Inflammatory macrophage treated with lipopolysaccharide for 4 hours (primary cell): ENCODE measurements at places on chromosomes 2 and 18.
A peak's percentile ranks its signal among the peaks of the same experiment; 100 is the strongest.

DNA sequence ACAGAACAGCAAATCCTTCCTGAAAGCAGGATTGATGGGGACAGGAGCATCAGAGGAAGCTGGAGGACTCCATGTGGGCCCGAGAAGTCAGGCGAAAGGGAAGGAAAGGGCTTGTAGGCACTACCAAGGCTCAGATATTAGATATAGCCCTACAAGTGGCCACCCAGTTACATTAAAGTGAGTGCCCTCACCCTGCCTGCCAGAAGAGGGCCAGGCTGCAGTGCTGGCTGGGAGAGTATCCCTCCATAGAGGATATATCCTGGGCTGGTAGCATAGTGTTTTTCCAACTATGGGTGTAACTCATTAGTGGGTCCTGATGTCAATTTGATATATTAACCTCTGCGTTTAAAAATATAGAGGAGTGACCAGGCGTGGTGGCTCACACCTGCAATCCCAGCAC is 285.2 kb downstream of the MYCN start:
- no peak for DNase-seq

DNA sequence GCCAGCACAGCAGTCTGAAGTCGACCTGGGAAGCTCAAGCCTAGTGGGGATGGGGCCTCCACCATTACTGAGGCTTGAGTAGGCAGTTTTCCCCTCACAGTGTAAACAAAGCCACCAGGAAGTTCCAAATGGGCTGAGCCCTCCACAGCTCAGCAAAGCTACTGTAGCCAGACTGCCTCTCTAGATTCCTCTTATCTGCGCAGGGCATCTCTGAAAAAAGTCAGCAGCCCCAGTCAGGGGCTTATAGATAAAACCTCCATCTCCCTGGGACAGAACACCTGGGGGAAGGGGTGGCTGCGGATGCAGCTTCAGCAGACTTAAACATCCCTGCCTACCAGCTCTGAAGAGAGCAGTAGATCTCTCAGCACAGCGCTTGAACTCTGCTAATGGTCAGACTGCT is 218.4 kb upstream of the VRK2 start:
- no peak for DNase-seq

- DNase-seq: no peak
Observed at GRCh38 chr18:77811503-77811902, 561.9 kb downstream of the GALR1 start.

DNA sequence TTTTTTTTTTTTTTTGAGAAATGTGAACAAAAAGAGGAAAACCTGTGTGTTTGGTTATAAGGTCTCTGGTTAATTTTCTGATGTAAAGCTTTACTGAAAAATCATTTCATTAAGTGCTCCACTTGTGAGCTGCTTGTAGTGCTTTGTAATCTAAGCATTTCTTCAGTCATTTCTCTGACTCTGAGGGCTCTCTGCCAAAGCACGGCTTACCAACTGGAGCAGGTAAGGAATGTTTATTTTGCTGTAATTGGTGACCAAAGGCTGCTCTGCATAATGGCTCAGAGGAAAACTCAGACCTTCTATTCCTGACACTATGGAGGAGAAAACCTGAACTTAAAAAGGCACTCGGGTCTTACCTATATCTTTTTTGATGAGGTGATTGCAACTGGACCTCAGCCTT is 848.8 kb downstream of the MBD2 start:
- no peak for DNase-seq

GRCh38 chr2:74688881-74689280 is 34.8 kb downstream of the SEMA4F start:
- DNase-seq: no peak

DNA sequence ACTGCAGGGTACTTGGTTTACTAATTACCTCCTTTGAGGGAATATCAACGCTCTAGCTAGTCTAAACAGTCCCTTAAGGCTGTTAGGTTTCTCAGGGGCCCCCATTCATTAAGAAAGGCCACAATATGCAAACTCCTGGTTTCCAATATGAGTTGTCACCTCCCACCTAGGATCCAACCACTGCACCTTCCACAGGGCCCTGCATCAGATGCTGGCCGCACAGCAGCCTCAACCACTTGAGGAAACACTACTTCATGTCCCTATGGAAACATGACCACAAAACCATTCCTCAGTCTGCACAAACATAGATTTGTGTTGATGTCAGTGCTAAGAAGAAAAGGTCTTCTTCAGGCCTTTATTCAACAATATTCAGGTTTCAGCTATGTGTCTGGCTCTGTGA is 40.9 kb downstream of the STAT4 start:
- no peak for DNase-seq

DNA sequence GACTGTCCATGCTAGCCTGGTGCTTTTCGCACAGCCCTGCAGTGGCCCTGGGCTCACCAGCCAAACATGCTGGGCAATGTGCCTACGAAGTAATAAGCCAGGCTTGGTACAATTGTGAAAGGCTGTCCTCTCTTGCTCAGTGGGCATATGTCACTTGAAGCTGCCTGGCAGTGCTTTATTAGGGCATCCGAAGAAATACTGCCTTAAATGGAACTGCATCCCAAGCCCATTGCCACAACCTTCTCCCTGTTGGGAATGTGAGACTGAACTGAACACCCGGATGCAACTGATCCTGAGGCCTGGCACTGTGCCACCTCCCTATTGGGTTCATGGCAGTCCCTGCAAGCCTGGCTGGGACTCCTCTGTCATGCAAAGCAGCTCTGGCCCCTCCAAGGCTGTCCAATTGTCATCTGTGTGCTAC is 15.9 kb downstream of the CAPG start:
- no peak for DNase-seq

GRCh38 chr2:53877556-53877955 is 17.8 kb upstream of the GPR75 start:
- no peak for DNase-seq

DNA sequence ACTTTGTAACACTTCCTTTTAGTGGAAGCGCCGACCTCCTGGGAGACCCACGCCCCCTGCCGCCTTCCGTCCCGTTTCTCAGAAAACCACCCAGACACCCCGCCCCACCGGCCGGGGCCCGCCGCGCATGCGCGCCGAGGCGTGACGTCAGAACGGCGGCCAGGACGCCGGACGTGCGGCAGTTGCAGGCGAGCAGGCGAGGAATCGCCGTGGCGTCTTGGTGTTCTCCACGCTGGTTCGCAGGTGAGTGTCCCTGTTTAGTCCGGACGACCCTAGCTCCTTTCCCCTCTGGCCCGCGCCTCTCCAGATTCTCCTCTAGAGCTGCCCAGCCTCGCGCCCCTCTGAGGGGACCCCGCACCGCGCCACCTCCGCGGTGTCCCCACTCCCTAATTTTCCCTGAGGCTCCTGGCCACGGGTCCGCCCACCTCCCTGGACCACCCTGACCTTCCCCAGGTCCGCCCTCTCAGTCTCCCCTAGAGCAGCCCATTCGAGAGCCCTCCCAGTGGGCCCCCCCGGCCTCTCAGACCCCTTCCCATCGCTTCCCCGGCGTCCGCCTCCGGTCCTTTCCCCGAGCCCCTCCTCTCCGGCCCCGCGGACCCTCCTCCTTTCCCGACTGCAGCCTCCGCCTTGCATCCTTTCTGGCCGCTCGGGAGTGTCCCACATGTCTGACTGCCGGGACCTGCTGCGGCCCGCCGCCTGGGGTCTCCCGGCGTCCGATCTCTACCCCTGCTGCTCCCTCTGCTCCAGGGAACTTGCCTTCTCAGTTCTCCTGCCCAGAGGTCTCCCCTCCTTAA is at the start of gene PLEKHB2:
Gene PLEKHB2, plus strand, starts transcription at position 181 of the 794 bp plus-strand sequence. CDS start 15,606 bp downstream, outside the sequence.
- peak; percentile 91 for DNase-seq

DNA sequence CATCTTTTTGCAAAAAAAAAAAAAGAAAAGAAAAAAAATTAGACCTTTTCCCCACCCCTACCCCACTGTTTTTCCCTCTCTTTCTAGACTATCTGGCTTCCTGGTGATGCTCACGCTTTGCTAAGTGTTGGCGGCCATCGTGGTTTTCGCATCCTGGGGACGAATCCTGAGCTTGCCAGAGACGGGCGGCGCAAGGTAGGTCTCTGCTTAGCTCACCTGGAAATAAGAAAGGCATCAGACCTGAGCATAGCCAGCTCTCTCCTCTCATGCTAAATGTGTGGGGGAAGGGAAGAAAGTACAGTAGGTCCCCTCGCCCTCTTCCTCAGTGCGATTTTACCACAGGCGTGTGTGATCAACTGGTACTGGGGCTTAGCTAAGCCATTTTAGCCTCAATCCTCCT is 90.5 kb downstream of the KLHL29 start:
- no peak for DNase-seq

- no peak for DNase-seq
Observed at GRCh38 chr2:221463241-221463896, 108.7 kb downstream of the EPHA4 start.

GRCh38 chr2:6674381-6674780 is 191.3 kb downstream of the CMPK2 start:
- no peak for DNase-seq

- DNase-seq: no peak
Observed at GRCh38 chr2:70922235-70923234, 13.2 kb upstream of the ATP6V1B1 start.

GRCh38 chr2:171630812-171631626 is 56.2 kb upstream of the DYNC1I2 start:
- peak; percentile 3 for DNase-seq

DNA sequence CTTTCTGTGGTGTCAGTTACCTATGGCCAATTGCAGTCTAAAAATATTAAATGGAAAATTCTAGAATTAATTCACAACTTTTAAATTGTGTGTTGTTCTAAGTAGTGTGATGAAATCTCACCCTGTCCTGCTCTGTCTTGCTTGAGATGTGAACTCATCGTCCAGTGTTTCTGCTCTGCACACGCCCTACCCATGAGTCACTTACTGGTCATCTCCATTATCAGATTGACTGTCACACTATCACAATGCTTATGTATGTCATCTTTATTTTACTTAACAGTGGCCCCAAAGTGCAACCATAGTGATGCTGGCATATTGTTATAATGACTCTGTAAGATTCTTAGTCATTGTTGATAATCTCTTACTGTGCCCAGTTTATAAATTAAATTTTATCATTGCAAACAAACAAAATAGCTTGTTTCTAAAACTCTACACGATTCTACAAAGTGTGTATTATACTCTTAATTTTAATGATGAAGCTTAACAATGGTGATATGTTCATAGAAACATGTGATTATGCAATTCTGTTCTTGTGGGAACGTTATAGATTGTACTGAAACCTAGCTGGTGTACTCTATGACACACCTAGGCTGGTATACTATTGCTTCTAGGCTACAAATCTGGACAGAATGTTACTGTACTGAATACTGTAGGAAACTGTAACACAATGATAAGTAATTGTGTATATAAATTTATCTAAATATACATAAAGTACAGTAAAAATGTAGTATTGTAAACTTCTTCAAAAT is 1086.8 kb upstream of the PIK3C3 start:
- no peak for DNase-seq

- peak; percentile 22 for DNase-seq
Observed at GRCh38 chr2:75311993-75312392, 112.7 kb upstream of the TACR1 start.

GRCh38 chr2:156903335-156903734 is 354.2 kb upstream of the GALNT5 start:
- DNase-seq: no peak

DNA sequence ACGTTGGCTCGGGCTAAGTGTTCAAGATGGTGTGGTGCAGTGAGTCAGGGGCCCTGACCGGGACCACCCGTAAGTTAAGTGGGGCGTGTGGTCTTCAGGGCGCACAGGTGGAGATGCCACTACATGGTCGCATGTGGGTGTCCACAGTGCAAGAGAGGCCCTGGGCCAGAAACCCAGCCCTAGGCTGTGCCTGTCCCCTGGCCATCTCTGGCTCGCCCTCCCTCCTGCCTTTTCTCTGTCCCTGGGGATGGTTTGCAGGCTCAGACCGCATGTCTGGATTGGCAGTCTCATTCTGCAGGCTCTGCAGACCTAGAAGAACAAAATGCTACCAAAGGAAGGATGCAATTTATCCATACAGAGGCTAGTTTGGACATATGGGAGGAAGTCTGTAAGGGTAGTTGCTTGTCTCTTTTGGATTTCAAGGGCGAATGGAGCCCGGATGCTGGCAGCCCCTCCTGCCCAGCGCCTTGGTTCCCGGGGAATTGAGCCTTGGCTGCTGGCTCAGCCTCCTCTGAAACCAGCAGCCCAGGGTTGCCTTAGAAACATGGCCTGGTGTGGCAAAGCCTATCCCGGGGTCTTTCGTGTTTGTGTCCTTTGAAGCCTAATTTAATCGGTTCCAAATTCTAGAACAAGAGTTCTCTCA is 417.5 kb upstream of the HS6ST1 start:
- no peak for DNase-seq

DNA sequence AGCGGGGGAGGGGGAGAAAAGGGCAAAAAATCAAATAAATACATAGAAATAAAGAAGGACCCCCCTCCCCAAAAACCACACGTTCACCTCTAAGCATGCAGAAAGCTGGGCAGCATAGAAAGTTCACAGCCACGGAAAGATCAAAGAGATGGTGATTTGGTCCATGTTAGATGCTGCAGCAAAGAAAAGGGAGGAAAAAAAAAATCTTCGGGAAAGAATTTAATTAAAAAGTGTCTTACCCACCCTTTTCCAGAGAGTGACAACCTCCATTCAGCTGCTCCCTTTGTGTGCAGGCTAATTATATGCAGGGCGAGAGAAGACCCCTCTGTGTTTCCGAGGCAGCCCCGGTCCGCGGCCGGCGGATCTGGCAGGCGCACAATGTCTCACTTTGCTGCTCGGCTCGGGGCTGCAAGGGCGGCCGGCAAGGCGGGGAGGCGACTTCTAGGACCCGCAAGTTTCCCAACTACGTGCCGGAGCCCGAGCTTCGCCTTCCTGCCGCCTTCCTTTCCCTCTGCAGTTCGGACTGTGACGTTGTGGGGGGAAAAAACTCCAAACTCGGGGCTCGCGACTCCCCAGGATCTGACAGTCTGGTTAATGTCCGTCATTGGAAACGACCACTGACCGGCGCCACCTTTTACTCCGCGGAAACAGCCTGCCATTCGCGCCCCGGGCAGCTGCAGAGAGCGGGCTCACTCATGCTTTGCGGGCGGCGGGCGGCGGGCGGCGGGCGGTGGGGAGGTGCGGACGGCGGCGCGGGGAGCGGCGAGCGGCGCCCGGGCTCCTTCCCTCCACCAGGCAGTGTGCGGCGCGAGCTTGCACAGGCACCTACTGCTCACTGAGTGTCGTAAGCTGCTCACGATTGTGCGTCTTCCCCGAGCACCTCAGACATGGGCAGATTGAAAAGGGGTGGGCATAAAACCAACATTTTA is at the start of gene LRRTM1:
Gene LRRTM1, minus strand, starts transcription at position 844 of the 929 bp plus-strand sequence. CDS start 933 bp downstream, outside the sequence.
- no peak for DNase-seq

DNA sequence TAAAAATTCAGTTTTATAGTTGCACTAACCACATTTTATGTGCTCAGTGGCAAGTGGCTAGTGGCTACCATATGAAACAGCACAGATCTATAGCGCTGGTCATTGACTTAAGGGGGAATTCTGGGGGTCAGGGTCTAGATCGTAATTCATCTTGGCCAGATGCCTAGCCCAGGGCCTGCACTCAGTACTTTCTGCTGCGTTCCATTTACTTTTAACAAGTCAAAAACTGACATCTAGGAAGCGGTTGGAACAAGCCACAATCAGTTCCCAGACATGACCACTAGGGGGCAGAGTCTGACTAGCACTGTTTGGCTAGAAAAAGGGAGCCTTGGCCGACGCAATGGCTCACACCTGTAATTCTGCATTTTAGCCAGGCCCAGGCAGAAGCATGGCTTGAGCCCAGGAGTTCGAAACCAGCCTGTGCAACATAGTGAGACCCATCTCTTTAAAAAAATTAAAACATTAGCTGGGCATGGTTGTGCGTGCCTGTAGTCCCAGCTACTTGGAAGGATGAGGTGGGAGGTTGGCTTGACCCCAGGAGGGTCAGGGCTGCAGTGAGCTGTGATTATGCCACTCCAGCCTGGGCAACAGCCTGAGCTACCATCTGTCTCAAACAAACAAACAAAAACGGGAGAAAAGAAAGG is 9.0 kb upstream of the TMBIM1 start:
- DNase-seq: peak; percentile 79
